Ascending aorta (tissue), 2 donors: ENCODE measurements at places on chromosomes 2 and 18.

- no peak for DNase-seq
Measured at GRCh38 chr2:105509269-105510086, 110.6 kb upstream of the FHL2 start.

DNA sequence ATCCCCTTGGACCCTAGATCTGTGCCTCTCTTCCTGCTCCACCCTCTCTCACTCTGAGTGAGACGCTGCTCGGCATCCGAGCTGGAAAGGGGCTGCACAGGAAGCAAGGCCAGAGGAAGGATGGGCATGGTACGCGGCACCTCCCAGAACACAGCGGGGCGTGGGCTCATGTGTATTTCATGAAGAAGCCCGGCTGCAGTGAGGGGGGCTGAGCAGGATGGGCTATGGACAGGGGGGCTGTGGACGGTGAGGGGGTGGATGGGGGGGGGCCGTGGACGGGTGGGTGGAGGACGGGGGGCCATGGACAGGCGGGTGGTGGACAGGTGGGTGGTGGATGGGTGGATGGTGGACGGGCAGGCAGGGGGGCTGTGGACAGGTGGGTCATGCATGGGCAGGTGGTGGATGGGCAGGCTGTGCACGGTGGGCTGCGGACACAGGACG is 28.5 kb downstream of the SLC66A2 start:
- DNase-seq: peak; percentile 59

- DNase-seq: no peak
Measured at GRCh38 chr2:54714996-54715395, 8.5 kb upstream of the EML6 start.

DNA sequence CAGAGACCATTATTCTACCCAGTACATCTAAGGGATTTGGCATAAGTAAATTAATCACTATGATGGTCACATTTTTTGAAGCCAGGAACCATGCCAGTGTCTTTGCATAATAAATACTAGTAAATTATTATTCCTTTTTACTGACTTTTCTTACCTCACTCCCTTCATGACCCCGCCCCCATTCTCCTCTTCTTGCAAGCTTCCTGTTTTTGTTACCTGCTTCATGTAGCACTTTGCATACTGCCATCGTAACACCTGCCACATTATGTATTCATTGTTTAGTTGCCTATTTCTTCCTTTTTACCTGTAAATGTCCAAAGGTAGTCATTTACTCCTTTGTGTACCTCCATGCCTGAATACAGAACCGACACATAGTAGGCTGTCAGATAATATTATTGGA is 309.5 kb downstream of the KIAA1328 start:
- DNase-seq: no peak

- DNase-seq: no peak
Measured at GRCh38 chr2:20577495-20578235, 73.2 kb downstream of the HS1BP3 start.

DNA sequence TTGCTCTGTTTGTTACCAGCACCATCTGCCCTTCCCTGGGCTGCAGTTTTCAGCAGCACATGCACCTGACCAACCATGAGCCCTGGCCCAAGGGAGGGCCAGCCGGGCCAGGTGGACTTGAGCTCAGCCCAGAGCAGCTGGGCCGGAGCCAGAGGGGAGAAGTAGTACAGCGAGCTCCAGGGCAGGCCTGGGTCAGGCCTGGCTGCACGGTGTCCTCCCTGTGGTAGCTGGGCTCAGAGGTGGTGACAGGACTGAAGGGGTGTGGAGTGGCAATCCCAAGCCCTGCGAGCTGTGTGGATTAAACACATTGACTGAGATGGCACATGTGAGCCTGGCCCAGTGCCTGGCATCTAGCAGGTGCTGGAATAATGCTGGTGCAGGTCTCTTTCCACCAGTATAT is 222.2 kb downstream of the GLI2 start:
- no peak for DNase-seq

DNA sequence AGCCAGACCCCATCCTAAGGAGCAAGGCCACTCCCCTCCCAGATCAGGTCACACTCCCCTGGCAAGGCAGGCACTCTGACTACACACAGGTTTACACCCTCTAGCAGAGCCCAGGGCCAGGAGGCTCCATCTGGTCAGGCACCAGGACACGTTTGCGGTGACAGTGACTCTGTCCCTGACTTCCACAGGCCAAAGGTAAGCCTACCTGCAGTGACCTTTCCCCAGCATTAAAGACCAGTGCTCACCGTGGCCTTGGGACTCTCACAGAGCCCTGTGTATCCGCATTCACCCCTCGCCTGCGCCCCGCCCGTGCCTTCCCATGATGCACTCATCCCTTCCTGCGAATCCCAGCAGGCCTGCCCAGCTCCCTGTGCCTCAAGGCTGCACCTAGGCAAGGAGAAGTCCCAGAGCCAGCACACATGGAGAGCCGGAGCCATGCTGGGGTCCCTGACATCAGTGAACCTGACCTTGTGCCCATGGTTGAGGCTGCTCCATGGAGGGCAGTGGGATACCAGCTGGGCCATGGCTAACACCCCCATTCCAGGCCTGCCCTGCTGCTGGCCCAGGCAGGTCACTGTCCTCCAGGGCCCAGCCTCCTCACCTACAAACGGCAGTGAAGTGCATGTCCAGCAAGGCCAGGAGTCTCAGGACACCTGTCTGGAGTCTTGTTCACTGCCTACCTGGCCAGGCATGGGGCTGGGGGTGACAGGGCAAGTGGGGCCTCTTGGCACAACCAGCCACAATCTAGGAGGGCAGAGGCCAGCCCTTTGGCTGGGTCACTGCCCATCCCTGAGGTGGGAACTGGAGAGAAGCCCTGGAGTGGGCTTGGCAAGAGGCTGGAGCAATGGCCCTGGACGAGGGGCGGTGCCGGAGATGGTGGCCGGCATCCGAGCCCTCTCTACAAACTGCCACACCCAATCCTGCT is 3.0 kb downstream of the NEURL3 start:
- peak; percentile 60 for DNase-seq

- no peak for DNase-seq
Measured at GRCh38 chr2:464562-465309, 176.8 kb upstream of the ALKAL2 start.

DNA sequence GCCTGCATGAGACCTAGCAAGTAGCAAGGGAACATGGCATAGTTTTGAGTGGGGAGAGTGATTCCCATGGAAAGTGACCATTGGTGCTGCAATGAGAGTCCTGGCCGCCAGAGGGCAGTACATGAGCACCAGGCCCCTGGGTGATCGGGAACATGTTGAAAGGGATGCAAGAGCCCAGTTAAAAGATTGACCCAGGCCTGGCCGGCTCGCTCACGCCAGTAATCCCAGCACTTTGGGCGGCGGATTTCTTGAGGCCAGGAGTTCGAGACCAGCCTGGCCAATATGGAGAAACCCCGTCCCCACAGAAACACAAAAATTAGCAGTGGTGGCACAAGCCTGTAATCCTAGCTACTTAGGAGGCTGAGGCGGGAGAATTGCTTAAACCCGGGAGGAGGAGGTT is 22.2 kb downstream of the FAP start:
- DNase-seq: peak; percentile 28

DNA sequence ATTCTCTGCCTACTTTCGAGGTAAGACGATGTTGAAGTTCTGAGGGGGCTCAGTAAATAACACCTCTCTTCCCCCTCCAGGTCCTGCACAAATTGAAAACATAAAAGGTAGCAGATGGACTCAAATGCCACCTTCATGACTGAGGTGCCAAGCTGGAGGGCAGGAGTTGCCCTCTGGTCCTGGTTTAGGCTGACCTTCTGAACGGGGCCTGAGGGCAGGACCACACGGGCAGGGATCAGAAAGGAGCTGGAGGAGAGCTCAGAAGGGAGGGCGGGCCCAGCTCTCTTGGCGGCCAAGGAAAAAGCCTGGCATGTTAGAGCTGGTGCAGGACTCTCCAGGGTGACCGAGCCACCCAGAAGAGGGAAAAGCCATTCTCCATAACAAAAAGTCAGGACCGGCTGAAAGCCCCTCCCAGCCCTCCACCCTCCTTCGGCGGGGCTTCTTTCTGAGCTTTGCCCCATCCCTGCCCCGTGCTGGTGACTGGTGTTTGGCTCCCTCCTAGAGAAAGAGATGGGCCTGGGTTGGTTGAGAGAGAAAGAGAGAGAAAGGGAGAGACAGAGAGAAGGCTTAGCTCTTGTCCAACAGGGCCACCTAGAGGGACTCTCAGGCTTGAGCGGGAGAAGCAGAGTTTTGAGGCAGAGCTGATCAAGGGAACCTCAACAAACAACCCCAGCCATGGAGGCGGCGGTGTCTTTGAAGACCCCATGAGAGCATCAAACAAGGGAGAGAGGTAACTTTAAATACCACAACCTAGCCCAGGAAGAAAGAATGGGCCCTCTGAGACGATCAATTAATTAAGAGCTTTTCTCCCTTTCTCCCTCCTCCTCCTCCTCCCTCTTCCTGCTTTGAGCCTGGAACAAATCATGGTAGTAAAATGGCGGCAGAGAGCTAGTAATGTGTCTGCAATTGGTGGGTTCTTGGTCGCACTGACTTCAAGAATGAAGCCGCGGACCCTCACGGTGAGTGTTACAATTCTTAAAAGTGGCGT is 50.8 kb downstream of the WIPF1 start:
- DNase-seq: no peak

- no peak for DNase-seq
Measured at GRCh38 chr18:74831571-74832250, 234.0 kb downstream of the ZNF407 start.

DNA sequence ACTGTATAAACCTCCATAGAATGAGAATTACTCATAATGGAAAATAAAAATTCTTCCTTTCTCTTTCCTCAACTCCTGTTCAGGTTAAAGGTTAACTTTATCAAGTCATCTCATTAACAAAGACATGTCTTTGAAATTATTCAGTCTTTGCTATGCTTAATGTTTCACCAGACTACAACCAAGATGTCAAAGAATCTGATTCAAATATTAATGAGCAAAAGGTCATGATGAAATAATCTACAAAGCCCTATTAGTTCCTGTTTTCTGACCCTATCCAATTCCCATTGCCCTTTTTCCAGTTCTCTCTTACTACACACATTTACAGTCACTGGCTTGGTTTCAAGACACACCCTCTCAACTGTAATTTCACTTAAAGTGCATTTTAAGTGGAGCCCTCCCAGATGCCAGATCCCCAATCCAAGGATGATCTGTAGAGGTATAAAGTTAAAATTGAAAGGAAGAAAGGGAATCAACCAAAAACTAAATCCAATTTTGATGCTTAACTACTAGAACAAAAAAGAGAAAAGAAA is 246.9 kb upstream of the CYP26B1 start:
- no peak for DNase-seq

- DNase-seq: no peak
Measured at GRCh38 chr2:17615728-17616351, 75.3 kb downstream of the VSNL1 start.

DNA sequence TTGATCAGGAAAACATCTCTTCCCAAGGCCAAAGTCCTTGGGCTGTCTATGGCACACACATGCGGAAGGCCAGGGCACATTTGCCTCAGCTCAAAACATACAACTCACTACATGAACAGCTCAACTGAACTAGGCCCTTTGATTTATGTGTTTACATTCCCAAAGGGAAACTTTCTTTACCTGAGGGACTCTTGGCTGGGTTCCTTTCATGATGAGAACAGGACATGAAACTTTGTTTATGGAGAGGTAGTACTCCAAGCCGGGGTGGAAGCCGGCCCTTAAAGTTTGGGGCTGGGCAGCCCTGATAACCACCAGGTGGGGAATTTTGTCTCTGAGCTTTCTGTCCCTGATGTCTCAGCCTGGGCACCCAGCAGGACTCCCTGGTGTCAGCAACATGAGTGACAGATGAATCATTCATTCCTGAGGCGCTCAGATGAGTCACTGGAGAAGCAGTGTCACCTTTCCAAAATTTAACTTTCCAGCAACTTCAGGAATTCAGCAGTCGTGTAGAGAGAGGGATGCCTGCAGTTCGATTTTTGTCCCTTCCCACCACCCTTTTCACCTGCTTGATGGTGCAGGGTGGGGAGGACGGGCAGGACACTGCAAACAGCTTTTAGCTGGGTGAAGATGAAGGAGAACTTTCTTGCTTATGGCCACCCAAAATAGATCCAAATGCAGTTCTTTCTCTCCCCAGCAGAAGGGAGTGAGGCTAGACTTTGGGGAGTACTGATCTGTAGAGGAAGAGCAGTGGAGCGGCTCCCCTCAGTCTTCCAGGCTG is 331.6 kb downstream of the DYSF start:
- DNase-seq: no peak

GRCh38 chr2:215775106-215775505 is 238.2 kb downstream of the MREG start:
- no peak for DNase-seq

DNA sequence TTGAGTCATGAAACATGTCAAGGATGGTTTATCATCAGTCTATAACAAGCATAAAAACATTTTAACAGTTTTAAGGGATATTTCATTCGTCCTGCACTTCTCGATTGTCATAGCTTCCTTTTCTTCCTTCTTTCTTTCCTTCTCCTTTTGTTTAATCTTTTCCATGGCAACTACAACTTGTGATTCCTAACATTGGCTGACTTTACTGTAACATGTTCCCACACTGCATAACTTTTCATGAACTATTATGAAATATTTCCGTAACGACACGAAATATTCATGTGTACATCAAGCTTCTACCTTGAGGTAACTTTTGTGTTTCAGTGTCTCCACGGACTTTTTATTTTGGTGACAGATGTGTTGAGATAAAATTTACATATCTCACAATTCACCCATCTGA is 134.4 kb downstream of the ACTR3 start:
- DNase-seq: no peak
